ENCODE measurements at places on chromosomes 7 and 10. TPM values are rescaled to one million over a fixed set of nuclear protein-coding genes. Genes with fewer than 3 reads are reported as not detected.

GRCh38 chr7:30521532-30521931 is 16.9 kb upstream of the GGCT start:
- no peak for DNase-seq

Gene CCL26
- not detected for total RNA-seq

Gene HOXA7
- 0.44 TPM for total RNA-seq

Gene LEP
- not detected for total RNA-seq

DNA sequence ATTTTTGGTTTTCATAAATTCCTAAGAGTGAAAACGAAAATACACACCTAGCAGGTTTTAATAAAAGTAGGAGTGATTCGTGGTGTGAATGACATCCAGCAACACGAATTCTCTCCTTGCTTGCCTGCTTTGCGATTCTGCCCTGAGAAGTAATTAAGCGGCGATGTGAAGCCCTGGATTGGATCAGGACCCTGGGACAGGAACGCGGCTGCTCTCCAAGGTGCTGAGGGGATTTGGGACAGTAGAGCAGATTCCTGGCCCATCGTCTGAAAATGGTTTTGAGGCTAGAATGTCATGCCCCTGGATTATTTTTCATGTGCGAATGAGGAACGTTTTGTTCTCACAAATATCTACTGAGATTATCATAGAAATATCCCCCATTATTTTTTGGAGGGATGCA is 7.8 kb downstream of the NPS start:
- peak; percentile 54 for DNase-seq

Gene CYP2C19
- total RNA-seq, result not detected

DNA sequence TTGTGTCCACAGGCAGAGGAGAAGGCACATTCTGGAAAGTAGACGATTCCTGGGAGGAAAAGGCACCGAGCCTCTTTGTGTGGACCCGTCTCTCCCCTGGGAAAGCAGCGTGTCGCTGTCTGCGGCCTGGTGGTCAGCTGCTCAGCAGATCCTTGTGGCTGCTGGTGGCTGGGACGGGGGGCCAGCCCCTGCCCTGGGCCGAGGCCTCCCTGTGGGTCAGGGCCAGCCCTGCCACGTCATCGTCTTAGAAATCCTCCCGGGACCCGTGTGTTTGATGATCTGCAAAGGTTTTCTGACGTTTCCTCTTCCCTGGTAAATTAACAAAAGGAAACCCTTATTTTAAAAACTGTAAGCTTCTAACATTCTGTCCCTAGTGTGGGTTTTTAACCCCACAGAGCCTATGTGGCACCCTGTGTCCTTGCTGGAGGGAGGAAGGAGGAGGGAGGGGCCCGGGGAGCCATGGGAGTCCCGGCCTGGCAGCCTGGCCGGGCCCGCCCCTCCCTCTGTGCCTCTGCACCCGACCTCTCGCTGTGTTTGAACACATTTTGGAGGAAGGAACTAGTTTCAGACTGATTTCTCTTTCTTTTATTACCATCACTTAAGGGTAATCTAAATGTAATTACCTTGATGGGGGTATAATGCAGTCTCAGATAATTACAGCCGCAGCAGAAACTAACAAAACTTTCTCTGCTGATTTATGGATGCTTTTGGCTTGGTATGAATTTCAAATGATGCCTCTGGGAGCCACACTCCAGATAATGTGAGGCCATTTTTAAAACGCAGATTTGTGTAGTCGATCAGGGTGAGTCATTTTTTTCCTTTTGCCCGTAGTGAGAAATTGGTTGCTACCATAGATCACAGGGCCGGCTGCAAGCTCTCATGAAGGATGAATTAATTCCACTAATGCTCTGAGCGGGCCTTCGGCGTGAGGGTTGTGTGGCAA is 85.5 kb downstream of the NKX6-2 start:
- DNase-seq, result no peak

GRCh38 chr7:55128693-55129394 is 110.0 kb downstream of the EGFR start:
- peak; percentile 33 for DNase-seq

- no peak for DNase-seq
Observed at GRCh38 chr10:72105710-72106109, 17.4 kb upstream of the SPOCK2 start.

DNA sequence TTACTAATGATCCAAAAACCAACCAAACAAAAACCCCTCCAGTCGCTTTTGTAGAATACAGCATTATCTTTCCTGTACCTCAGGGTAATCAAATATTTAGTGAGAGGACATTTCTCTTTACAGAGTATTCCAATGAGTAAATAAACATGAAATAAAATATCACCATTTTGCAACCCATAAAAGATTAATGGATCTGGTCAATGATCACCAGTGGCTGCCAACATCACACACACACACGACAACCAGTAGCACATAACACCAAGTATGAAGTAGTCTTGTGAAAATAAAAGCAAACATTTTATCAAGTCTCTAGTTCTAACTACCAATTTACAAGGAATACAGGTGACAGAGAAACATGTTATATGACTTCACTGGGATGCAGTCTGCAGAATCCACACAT is 188.6 kb upstream of the IMMP2L start:
- no peak for DNase-seq

DNA sequence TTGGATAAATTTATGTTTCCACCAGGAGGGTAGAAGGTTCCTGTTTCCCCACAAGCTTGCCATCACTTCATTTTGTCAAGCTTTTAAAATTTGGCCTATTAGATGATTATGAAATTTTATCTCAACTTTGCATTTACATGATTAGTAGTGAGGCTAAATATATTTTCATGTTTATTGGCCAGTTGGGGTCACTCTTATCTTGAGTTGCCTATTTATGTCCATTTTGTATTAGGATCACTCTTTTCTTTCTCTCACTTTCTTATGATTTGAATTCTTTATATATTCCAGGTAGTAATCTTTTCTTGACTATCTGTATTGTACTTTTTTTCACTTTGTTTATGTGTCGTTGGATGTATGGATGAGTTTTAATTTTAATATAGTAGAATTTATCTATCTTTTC is 218.6 kb upstream of the SLC26A5 start:
- no peak for DNase-seq

DNA sequence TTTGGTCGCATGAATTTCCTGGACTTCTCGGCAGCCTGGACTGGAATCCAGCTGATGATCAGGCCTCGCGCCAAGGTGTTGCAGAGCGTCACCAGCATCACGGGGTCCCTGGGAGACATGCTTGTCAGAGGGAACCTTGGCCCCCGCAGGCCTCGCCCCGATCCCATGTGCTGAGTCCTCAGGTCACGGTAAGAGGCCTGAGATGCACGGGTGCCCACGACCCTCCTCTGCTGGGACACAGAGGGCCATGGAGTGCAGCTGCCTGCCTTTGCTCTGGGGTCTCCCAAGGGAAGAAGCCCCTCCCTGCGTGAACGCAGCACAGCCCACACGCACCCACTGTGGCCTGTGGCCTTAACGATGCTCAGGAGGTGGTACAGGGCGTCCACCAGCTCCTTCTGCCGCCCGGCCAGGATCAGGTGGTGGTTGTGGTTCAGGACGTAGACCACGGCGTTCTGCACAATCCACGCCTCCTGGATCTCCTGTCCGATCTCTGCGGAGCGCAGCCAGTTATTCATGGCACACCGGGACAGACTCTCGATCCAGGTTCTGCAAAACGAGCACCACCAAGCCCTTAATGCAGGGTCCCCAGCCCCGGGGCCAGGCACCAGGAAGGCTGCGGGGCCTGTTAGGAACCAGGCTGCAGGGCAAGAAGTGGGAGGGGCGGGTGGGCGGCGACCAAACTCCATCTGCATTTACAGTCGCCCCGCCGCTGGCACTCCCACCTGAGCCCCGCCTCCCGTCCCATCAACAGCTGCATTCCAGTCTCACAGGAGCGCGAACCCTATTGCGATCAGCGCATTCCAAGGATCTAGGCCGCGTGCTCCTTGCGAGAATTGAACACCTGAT is 29.4 kb downstream of the CFAP46 start:
- DNase-seq, result no peak
